ENCODE measurements at places on chromosomes 12 and 14. TPM values are rescaled to one million over a fixed set of nuclear protein-coding genes. Genes with fewer than 3 reads are reported as not detected.
A peak's percentile ranks its signal among the peaks of the same experiment; 100 is the strongest.

The OR6S1 gene
- total RNA-seq = not detected

- no peak for DNase-seq
Observed at GRCh38 chr12:112151766-112152541, 26.6 kb downstream of the TRAFD1 start.

DNA sequence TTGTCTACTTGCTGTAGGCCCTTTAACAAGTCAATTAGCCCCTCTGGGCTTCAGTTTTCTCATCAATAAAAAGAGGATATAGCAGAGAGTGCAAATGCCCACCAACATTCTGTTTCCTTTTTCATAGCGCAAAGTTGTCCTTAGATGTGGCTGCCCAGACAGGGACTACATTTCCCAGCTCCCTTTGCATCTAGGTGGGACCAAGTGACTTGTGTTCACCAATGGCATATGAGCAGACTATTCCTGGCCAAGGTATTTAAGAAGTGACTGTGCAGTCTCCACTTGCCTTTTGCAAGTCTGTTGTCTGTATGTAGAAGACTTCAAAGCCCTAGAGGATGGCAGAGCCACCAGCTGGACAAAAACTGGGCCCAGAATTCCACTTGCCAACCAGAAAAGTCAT lies 59.7 kb downstream of the DAO start:
- DNase-seq = peak; percentile 33

DNA sequence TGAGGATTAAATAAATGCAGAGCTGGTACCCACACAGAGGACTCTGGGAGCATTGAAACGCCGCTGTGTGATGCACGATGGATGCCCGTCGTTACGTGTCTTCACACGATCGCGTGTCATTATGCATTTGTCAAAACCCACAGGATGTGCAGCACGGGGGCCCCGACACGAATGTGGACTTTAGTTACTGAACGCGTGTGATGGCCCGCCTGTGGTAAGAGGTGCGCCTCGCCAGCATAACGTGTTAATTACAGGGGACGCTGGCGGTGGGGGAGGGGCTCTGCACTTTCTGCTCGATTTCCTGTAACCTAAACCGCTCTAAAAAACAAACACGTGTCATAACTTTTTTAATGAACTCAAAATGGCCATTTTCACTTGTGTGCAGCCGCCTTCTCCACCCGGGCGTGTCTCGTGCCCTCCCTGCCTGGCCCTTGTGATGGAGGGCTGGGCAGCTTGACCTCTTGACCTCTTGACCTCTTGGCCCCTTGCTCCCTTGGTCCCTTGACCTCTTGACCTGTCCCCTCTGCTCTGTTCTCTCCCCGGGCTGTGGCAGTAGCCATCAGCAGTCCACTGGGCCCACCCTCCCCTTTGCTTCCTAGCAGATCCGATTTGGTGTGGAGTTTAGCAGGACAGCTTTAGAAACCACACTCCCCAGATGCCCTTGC lies 33.7 kb upstream of the GALNT9 start:
- DNase-seq = no peak

GRCh38 chr12:47360771-47361388 lies 281.1 kb upstream of the AMIGO2 start:
- DNase-seq = peak; percentile 49

DNA sequence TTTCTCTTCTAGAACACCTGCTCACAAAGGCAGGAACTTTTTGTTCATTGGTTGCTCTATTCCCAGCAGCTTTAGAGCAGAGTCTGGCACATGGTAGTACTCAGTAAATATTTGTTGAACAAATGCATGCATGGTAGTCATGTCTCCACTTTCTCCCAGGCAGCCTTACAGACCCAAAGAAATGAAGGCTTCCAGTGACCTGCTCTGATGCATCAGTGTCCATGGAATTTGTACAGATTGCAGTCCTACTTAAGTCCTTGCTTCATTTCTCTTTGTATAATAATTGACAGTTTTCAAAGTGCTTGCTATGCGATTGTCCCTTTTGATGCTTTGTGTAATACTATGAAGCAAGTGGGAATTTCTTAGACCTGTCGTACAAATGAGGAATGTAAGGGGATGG lies 119.6 kb downstream of the DERA start:
- DNase-seq = no peak

The WASHC4 gene
- 51.9 TPM for total RNA-seq

The RPS29 gene
- 3,253 TPM for total RNA-seq

DNA sequence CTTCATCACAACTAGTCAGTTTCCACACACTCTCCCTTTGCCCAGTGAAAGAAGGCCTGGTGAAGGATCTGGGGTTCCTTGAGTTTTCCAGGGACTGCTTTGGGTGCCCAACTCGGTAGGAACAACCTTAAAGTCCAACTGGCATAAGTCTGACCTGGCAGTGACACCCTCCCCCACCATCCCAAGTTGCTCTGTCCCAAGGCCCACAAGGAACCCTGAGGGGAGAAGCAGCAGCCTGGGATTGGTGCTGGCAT lies 1.6 kb downstream of the KMT2D start:
- no peak for DNase-seq

- no peak for DNase-seq
Observed at GRCh38 chr12:56375598-56376434, 13.2 kb upstream of the APOF start.

The MYH6 gene
- not detected for total RNA-seq

GRCh38 chr14:100887728-100888335 lies 15.7 kb downstream of the RTL1 start:
- DNase-seq = no peak

- DNase-seq = peak; percentile 25
Observed at GRCh38 chr14:75084513-75084912, 15.1 kb downstream of the ZC2HC1C start.

GRCh38 chr14:61153431-61153830 lies 127.7 kb downstream of the TMEM30B start:
- DNase-seq = no peak

DNA sequence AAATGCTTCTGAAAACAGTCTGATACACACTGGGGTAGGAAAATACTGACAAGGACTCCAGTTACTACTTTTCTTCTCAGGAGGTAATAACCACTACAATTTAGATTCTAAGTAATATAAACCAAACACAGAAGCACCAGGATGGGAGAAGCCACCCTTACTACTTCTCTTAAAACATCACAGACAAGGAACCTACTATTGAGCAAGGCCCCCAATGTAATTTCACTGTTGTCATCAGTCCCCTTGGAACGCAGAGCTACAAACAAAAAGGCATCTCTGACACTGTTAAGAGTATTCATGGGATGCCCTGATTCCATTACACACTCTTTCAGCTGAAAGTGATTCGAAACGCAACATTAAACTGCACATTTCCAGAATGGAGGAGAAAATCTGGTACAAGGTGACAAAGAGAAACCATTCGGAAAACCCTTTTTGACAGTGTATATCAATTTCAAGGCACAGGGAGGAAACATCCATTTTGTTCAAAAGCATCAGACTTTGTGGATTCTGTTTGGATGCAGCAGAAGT lies 185.9 kb downstream of the PPM1H start:
- DNase-seq = no peak

- no peak for DNase-seq
Observed at GRCh38 chr14:68681256-68682011, 111.4 kb downstream of the ZFP36L1 start.

The MANSC4 gene
- total RNA-seq = not detected

- no peak for DNase-seq
Observed at GRCh38 chr14:50785457-50786063, 45.4 kb downstream of the NIN start.

DNA sequence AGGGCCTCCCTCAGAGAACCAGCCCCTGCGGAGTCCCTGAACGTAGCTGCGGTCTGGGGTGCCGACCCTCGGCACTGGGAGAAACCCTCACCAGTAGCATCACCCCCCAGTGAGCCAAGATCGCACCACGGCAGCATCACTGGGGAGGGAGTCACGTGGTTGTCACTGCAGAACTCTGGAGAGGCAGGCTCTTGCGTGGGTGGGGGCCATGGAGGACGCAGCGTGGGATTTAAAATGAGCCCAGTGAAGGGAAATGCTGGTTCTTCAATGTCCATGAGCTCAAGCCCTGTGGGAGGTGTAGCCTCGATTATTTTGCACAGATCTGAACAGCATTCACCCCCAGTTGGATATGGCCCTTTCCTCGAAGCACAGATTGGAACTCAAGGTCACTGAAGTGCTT lies 3.9 kb upstream of the GALNT9 start:
- DNase-seq = no peak

Measured in M059J (cell line).